Naive thymus-derived CD4-positive, alpha-beta T cell (primary cell): ENCODE measurements at places on chromosomes 5 and 9. TPM values are rescaled to one million over a fixed set of nuclear protein-coding genes. Genes with fewer than 3 reads are reported as not detected.

ST8SIA4 gene
- total RNA-seq: 23.4 TPM

DNA sequence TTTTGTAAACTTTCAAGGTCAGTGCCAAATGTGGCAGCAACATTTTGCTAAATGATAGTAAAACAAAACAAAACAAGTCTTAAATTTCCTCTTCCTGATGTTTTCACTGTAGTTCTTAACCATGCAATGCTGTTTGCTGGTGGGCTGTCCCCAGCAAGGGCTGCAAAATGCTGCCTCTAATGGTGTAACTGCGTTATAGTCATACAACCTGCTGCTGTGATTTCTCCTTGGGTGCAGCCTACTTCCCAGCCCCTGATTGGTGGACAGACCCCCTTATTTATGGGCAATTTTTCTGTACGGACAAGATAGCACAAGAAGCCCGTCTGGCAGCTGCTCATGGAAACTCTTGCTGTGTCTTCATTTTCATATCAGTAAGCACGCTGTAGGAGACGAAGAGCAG, 26.6 kb upstream of the PIP5K1B start:
- H3K36me3 ChIP-seq: no peaks in the 10 kb centered on the region
- H3K27me3 ChIP-seq: no peaks in the 10 kb centered on the region
- no peak overlapping the region for H3K4me3 ChIP-seq
- no peak for DNase-seq
- H3K27ac ChIP-seq: no peak overlapping the region
- no peaks in the 10 kb centered on the region for H3K4me1 ChIP-seq

DNA sequence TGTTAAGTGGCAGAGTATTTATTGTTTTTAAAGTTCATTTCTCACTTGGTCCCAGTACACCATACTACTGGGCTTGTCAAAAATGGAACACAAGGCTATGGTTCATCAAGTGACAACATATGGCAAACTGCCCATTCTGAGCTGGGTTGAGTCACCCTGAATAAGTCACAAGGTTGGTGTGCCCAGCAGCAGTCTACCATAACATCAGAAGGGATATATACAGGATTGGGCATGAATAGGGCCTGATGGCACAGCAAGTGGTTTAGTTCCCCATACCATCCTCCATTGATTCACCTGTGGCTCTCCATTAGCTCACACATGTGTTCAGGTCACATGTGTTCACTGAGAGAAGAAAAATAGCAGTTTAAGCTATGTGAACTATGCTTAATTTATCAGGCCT, 249.8 kb upstream of the PRDM9 start:
- no peak overlapping the region for H3K27ac ChIP-seq
- DNase-seq: no peak
- H3K4me1 ChIP-seq: no peaks in the 10 kb centered on the region
- H3K27me3 ChIP-seq: no peaks in the 10 kb centered on the region

GRCh38 chr5:80348171-80348570, 28.4 kb downstream of the SPZ1 start:
- no peaks in the 10 kb centered on the region for H3K4me1 ChIP-seq
- H3K27me3 ChIP-seq: no peaks in the 10 kb centered on the region
- no peak overlapping the region for H3K4me3 ChIP-seq
- no peak overlapping the region for H3K27ac ChIP-seq
- no peak for DNase-seq
- no peaks in the 10 kb centered on the region for H3K36me3 ChIP-seq

SPATA9 gene
- not detected for total RNA-seq

DNA sequence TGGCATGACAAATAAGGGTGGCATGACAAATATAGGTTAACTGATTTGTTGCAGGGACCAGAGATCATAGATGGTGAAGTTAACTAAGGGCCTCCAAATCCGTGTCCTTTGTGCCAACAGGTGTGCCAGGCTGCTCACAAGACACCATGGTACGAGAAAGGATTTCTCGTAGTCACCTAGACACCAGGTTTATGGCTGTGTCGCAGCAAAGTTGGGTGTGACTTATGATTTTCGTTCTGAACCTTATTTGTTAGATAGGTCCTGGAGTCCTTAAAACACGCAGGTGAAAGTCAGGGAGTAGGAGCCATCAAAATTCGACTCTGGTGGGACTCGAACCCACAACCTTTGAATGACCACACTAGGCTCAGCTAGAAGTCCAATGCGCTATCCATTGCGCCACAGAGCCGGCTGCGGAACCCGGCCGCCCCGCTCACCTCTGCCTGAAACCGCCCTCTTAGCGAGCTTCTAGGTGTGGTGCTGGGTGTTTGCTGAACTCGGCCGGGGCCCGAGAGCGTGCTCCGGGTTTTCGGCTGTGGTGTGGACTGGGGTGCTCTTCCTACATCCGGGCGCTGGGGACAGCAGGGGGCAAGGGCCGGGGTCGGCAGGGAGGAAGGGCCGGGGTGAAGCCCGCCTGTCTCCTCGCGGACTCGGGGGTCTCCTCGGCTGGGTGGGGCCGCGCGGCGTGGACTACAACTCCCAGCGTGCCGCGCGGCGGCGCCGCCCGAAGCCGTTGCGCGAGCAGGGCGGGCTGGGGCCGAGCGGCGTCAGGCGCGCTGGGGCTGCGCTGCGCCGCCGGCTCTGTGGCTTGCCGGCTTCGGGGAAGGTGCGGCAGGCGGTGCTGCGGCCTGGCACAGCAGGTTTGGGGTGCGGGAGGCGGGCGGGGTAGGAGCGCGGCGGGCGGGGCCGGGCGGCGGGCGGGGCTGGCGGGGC, at the start of gene SLC27A4:
SLC27A4 (plus strand) TSS at position 767 of the 930 bp plus-strand sequence. CDS start 2,606 bp downstream, outside the sequence.
- H3K4me3 ChIP-seq: peak within 1 kb of the TSS; percentile 66
- peak; percentile 75 for DNase-seq
- H3K4me1 ChIP-seq: peaks cover 12% of the 10 kb centered on the region
- peak within 1 kb of the TSS; percentile 69 for H3K27ac ChIP-seq
- H3K36me3 ChIP-seq: peaks cover 23% of the 10 kb centered on the region

MSANTD3 gene
- total RNA-seq: 6.8 TPM

- no peak overlapping the region for H3K27ac ChIP-seq
- H3K36me3 ChIP-seq: no peaks in the 10 kb centered on the region
- H3K4me3 ChIP-seq: no peak overlapping the region
- DNase-seq: no peak
Observed at GRCh38 chr5:156870498-156870839, 20.4 kb downstream of the PPP1R2B start.

- no peak for DNase-seq
- peak overlapping the region; percentile 54 for H3K27ac ChIP-seq
- H3K4me3 ChIP-seq: peak overlapping the region; percentile 5
- no peaks in the 10 kb centered on the region for H3K27me3 ChIP-seq
- H3K36me3 ChIP-seq: peaks cover 16% of the 10 kb centered on the region
Observed at GRCh38 chr9:281741-282645, 67.3 kb downstream of the DOCK8 start.

- H3K27me3 ChIP-seq: no peaks in the 10 kb centered on the region
- no peaks in the 10 kb centered on the region for H3K36me3 ChIP-seq
- H3K27ac ChIP-seq: peak overlapping the region; percentile 12
- no peak overlapping the region for H3K4me3 ChIP-seq
Observed at GRCh38 chr9:19161257-19162025, 34.1 kb upstream of the PLIN2 start.

GRCh38 chr5:40284863-40285262, 394.9 kb upstream of the PTGER4 start:
- no peaks in the 10 kb centered on the region for H3K4me1 ChIP-seq
- no peaks in the 10 kb centered on the region for H3K36me3 ChIP-seq
- no peak overlapping the region for H3K27ac ChIP-seq
- no peaks in the 10 kb centered on the region for H3K27me3 ChIP-seq
- DNase-seq: no peak

SYK gene
- 0.18 and 0.41 TPM in 2 replicates for total RNA-seq
